ENCODE measurements at places on chromosomes 16 and 17.

DNA sequence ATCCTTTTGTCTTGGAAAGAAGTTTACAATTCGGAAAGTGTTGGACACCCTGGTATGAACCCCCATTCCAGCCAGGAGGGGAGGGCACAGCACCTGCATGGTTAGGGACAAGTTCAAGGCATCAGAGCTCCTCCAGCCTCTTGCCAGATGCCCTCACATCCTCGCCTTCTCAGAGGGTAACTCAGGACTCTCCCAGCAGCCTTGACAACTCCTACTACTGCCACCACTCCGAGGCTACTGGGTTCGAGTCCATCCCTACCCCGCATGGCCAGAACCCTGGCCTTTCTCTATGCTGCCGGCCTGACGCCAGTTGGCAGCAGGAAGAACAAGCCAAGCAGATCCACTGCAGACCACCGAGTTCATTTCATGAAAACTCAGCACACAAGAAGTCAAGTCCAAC is 34.1 kb downstream of the AXIN2 start:
- DNase-seq = no peak

- no peak for DNase-seq
Measured at GRCh38 chr16:11066261-11066870, 122.0 kb downstream of the CLEC16A start.

- no peak for DNase-seq
Measured at GRCh38 chr16:49567950-49568349, 194.3 kb downstream of the C16orf78 start.

DNA sequence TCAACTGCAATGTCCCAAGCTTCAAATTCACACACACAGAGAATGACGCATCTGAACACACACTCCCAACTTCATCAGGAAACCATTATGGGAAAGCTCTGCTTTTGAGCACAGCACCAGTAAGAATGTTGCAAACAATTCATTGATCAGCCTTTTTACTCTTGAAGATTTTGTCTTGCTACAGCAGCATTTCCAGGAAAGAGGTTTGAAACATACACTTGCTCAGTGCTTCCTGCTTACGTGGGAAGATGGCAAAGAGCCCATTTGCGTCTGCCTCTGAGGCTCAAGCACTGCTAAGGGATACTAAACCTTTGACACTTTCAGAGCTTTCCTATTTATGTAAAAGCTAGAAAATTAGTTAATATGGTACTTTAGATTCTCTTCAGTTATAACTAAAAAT is 77.2 kb upstream of the MON1B start:
- no peak for DNase-seq

DNA sequence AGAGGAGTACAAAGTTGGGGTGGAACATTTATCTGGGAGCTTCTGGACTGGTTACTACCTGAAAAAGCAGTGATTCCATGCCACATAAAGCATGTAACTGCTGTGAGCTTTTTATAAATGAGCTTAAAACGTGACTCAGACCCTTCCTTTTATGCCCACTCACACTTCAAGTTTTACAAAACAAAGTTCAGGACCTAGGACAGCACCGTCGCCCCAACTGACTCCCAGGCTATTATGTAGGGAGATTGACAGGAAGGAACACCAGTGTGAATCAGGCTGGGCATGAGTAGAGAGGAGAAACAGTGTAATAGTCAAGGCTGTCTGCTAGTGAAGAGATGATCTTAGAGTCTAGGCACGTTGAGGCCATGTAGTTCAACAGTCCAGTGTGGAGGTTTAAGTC is 91.6 kb upstream of the DNAH9 start:
- no peak for DNase-seq

- DNase-seq = no peak
Measured at GRCh38 chr16:79673635-79674034, 73.1 kb upstream of the MAF start.

GRCh38 chr17:83201206-83202001 is 122.0 kb downstream of the METRNL start:
- DNase-seq = no peak
